ENCODE measurements at places on chromosomes 13 and 19.

DNA sequence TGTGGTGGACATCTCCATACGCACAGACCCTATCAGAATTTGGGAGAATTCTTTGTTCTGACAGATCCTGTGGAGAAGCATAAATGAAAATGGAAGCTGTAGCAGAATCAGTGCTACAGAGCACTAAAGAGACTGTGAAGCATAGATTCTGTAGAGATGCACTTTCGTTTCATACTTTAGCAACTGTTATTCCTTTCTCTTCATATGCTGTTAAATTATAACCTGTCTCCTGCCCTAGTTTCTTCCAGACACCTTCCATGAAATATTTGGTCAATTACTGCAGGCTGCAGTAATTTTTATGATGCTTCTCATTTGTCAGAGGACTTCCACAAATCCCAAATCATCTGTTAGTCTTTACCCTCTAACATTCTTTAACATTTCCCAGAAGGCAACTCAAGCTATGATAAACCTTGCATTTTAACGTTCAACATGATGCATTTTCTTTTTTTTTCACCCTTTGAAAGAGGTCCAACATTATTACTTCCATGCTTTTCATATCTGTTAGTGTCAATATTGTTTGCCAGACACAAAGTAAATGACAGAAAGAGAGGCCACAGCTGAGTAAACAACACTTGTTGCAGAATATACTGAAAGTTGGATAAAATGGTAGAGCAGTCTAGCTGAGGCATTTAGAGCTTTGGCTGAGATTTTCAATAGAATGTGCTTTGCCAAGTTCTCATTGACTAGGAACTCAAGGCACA, 412.7 kb downstream of the LMO7 start:
- no peak for DNase-seq

DNA sequence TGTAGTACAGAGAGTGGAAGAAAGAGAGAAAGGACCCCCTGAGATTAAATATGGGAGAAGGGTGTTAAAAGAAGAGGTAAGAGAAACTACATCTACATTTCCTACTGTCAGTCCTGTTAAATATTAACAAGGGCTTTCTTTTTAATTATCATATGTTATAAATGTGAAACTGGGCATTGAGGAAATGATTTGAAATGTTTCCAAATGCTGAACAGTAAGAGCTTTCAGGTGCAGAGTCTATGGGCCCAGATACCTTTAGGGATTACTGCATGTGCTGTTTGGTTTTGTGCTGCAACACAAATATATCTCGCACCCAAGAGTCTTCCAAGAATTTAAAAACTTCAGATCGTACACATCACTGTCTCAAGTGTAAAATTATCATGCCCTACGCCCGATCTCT, 176.3 kb downstream of the RBM26 start:
- DNase-seq: no peak

DNA sequence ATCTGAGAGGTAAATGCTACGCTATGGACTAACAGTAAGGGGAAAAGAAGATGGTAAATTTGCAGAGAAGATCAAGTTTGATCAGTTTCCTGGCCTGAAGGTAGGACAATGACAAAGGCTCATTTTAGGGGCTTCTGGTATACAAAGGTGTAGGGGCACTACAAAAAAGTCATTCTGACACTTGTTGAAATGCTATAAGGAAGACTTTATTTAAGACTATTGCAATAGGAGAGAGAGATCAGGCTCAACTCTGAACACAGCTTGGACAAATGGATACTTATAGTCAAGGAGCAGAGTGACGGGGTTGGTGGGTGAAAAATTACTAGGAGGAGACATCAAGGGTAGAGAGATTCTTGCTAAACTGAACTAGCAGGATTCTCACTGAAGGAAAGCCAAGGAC, 37.2 kb upstream of the KPNA3 start:
- DNase-seq: no peak

DNA sequence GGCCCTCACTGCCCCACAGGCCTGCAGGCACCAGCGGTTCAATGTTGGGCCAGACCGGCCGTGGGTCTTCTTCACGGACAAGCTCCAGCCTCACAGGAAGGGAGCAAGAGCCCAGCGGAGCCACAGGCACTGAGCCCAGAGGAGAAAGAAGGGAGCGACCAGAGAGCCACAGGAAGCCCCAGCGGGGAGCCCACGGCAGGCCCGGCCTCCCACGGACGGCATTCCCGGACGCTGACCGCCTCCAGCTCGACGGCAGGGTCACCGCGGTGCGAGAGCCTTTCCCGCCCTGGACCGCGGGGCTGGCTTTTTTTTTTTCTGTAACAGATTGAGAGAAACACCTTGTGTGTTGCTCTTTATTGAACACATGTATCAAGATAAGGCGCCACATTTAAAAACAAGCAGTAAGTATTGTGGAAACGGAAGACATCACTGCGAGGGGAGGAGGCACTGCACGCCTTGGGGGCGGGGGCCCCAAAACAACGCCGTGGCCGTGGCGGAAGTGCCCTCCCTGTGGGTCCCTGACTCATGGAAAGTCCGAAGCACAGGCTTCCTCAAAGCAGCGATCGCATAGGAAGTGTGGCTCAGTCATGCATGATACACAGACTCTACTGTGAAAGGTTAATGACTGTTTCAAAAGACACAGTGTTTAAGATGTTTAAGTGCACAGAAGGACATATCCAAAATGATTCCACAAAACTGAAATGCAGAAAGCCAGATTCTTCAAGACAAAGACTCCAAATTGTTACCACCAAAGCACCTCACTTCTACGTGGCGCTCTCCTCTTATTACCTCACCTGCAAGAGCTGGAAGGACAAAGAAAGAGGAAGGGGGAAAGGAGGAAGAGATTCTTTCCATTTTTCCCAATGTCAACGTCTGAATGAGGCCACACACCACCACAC, 3.5 kb downstream of the RASA3 start:
- peak; percentile 90 for DNase-seq

DNA sequence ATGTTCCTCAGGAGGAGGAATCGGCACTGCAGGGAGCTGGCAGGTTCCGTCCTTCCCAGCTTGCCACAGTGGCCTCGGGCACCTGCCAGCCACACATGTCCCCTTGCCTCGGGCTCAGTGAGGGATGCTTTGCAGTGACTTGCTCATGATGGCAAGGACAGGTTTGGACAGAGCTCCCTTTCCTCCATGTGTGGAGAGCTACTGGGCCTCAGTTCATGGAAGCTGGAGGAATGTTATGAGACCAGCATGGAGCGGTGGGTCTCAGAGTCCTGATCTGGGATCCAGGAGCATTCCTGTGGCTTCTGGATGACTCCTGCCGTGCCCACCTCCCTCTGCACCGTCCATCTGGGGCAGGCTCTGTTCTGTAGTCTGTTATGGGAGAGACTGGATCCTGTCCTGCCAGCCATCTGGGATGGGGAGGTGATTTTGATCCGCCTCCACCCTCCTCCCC, 59.2 kb downstream of the SIPA1L3 start:
- no peak for DNase-seq

- no peak for DNase-seq
These were observed 6.7 kb downstream of the ONECUT3 start for GRCh38 chr19:1760020-1760419.

DNA sequence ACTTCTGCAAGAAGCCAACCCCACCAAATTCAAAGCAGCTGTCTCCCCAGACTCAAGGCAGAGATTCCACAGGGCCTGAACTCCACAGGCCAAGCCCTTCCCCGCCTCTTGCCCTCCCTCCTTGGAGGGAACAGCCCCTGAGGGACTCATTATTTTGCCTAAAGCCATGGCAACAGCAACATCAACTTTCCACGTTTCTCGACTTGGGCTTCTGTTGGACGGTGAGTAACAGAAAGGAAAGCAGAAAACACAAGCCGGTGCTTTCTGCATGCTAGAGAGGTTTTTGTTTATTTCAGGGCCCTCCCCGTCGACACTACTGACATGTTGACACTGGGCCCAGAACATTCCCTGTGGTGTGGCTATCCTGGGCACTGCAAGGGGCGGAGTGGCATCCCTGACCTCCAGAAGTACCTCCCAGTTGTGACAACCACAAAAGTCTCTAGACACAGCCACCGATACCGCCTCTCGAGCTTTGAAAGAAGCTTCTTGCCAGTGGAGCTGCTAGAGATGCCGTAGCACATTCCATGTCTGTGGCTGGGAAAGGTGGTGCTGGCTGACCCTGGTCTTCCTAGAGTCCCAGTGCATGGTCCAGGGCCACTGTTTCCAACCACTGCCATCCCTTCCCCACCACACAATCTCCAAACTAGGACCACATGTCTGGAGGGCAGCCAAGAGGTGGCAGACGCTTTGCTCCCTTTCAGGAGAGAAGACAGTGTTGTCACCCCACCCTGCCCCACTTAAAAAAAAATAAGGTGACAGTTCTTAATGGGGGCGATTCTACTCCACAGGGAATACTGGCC, 12.8 kb downstream of the CAPS start:
- no peak for DNase-seq

- peak; percentile 83 for DNase-seq
These were observed 4.5 kb upstream of the IL12RB1 start for GRCh38 chr19:18091217-18091608.

DNA sequence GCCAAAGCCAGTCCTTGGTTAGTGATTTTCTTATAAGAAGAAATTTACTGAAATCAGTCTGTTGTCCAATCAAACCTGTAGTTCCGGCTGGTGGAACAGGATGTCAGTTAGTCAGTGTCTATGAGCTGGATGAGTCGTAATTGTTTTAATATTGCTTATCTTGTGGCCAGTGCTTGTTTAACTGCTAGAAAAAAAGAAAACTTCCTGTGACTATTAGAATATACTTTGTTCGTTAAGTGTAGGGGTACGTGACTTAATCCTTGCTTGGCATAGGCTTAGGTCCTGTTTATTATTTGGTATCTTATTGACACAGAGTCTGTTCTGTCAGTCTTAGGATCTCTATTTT, 1484.8 kb upstream of the MIR17HG start:
- DNase-seq: no peak

DNA sequence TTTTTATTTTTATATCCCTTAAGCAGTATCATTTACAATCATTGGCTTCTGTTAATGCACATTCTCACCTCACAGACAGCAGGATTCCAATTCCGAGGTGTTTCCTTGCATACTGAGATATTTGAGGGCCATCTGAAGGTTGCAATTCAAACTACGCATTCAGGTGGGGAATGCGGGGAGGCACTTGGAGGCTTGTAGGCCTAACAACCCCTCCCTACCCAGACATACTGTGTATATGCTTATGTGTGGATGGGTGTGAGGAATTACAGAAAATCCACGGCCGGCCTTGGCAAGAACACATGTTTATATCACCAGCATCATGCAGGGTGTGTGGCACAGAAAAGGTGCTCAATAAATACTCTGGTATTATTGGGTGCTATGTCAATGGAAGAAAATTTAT, 43.3 kb upstream of the PCDH8 start:
- no peak for DNase-seq

- no peak for DNase-seq
These were observed 13.5 kb downstream of the ERICH4 start for GRCh38 chr19:41456342-41456918.

DNA sequence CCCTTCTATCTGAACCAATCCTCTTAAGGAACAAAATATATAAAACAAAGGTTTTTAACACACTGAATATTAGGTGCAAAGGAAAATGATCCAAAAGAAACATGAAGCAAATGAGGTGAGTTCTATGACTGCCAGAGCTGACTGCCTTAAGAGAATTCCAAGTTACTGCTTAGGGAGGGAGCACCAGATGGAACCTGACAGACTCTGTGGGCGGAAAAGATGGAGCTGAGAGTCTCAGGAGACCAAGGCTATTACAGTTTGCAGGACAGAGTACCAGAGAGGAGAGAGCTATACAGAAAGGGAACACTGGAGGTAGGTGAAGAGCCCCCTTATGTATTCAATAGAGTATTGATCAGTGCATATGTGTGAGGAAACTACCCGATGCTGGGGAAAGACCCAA, 87.2 kb downstream of the B3GLCT start:
- no peak for DNase-seq

- no peak for DNase-seq
These were observed 3.4 kb downstream of the C19orf12 start for GRCh38 chr19:29711584-29712132.

GRCh38 chr19:19160461-19161035, 9.5 kb downstream of the MEF2B start:
- no peak for DNase-seq

DNA sequence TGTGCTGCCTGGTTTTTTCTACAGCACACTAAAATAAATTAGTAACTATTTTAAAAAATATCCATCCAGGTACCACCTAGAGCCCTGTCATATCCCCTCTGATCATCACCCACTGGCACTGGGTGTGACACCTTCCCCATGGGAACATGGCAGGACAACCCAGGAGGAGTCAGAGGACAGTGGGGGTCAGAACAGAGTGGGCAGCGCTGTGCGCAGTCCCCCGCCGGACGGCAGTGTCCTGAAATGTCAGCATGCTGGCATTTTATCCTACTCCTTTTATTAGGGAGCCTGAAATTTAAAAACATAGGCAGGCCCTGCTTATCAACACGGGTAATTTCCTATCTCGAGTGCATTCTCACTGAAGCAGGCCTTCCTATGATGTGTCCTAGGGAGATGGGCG, 42.1 kb upstream of the GAS6 start:
- no peak for DNase-seq

- DNase-seq: no peak
These were observed 38.2 kb downstream of the ARRDC2 start for GRCh38 chr19:18046059-18046718.

DNA sequence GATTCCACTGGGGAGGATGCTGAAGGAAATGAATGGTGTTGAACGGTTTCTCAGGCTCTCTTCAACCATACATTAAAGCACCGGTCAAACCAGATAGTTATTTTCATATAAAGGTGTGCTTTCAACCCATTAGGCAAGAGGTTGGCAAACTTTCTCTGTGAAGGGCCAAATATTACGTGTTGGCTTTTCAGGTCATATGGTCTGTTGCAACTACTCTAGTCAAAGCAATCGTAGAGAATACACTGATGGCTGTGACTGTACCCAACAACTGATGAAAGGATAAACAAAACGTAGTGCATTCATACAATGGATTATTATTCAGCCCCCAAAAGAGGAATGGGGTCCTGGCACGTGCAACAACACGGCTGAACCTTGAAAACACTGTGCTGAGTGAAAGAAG, 5.8 kb downstream of the ZSCAN5A start:
- DNase-seq: no peak

GRCh38 chr19:7899751-7900378, 3.8 kb upstream of the MAP2K7 start:
- no peak for DNase-seq

- DNase-seq: no peak
These were observed 109.8 kb downstream of the ZIC5 start for GRCh38 chr13:99861771-99862170.

All from stimulated activated CD8-positive, alpha-beta memory T cell treated with anti-CD3 and anti-CD28 coated beads, Interleukin-15, amount 100 ng/mL, for 48 hours (primary cell).